ENCODE measurements at places on chromosomes 5 and 9.

DNA sequence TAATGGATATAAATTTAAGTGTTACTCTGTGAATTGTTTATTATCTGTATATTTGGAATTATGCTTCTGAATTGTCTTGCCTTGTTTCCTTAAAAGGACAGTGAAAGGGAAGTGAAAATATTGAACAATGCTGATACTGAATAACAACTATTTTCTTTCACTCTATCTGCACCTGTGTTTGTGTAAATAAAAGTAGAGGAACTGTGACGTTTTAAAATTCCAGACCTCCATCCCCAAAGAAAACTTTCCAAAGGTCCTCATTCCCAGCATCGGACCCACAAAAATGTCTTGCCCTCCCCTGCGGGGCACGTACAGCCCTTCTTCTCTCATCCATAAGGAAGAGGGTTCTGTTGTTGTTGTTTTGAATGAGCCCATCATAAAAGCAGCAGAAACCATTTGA is 100.0 kb downstream of the NLN start:
- DNase-seq, result no peak

GRCh38 chr5:55231029-55231918 is 2.1 kb downstream of the CCNO start:
- DNase-seq, result no peak

DNA sequence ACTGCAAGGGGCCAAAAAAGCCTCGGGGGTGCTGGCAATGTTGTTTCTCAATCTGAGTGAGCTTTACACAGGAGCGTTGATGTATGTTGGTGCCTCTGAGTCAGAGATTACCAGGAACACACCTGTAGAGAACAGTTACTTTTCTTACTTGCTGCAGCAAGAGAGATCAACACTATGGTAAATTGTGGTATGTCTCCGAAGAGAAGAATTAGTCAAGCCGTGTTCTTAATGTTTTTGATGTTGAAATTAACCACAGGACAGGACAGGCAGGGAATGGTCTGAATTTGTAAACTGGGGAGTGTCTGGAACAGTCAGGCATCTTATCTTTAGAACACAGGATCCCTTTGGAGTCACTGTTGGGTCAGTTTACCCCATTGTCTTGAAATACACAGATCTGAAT is 285.7 kb downstream of the DNAH5 start:
- DNase-seq, result no peak

DNA sequence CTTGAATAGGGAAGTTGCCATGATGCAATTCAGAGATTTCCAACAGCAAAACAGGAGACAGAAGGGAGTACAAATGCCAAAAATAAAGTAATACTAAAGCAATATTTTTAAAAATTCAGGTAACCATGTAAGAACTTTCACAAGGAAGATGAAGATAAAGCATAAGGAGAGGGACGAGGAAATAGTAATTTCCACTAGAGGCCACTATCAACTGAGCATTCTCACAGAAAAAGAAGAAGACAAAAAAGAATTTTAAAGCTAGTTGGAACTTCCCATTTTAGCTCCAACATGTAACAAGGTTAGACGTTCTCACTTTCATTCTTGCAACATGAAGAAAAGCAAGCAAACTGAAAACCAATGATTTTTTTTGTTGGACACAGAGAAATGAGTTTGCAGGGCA is 779.9 kb upstream of the CDH6 start:
- DNase-seq, result no peak

GRCh38 chr9:27638716-27639115 is 65.4 kb upstream of the C9orf72 start:
- no peak for DNase-seq

- DNase-seq, result no peak
Measured at GRCh38 chr5:139295346-139296057, 2.0 kb downstream of the MATR3 start.

GRCh38 chr5:93658044-93658443 is 75.0 kb downstream of the NR2F1 start:
- peak; percentile 4 for DNase-seq

All from hepatic stellate cell (primary cell).